Activated naive CD8-positive, alpha-beta T cell treated with anti-CD3 and anti-CD28 coated beads, Interleukin-2, amount 10 ng/mL, durations not matched to agents 7 days and 5 days (primary cell): ENCODE measurements at places on chromosomes 2 and 18.

GRCh38 chr2:11375689-11376027 is 31.2 kb upstream of the ROCK2 start:
- no peak for DNase-seq
- no peaks in the 10 kb centered on the region for H3K4me1 ChIP-seq
- H3K4me3 ChIP-seq: no peak overlapping the region
- no peaks in the 10 kb centered on the region for H3K36me3 ChIP-seq
- peaks cover 4% of the 10 kb centered on the region for H3K27me3 ChIP-seq
- no peak overlapping the region for H3K27ac ChIP-seq

DNA sequence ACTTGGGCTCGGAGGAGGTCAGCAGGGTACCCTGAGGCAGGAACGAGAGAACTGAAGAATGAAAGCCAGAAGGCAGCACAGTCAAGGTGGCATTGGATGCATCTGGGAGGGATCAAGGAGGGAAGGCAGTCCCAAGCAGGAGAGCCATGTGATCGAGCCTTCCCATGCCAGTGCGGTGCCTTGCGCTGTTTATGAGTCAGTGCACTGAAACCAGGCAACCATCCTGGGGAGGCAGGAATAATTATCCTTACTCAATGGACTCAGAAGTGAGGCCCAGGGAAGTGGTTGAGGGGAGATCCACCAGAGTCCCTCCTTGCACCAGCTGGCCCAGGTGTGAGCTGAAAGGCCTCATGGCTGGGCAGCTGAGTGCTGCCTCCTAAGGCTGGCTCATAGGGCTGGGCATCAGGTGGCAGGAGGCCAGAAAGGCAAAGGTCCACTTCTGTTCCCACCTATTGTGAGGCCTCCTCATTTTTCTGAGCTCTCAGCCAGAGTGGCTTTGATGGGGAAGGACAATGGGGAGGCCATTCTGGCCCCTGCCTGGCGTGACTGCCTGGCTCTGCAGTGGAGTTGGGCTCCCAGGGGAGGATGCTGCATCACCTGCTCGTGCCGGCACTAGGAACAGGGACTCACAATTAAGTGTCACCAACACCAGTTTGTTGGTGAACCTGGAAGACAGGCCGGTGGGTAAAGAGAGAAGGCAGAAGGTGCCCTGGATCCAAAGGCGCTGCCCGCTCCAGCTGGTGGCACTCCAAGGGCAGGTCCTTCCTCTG is 82.3 kb downstream of the TFCP2L1 start:
- no peaks in the 10 kb centered on the region for H3K36me3 ChIP-seq
- H3K4me3 ChIP-seq: no peak overlapping the region
- no peaks in the 10 kb centered on the region for H3K4me1 ChIP-seq
- DNase-seq: no peak
- no peak overlapping the region for H3K27ac ChIP-seq

GRCh38 chr2:237276716-237277490 is 137.1 kb downstream of the COL6A3 start:
- H3K36me3 ChIP-seq: no peaks in the 10 kb centered on the region
- DNase-seq: no peak
- H3K4me3 ChIP-seq: no peak overlapping the region
- H3K27me3 ChIP-seq: peaks cover 14% of the 10 kb centered on the region

DNA sequence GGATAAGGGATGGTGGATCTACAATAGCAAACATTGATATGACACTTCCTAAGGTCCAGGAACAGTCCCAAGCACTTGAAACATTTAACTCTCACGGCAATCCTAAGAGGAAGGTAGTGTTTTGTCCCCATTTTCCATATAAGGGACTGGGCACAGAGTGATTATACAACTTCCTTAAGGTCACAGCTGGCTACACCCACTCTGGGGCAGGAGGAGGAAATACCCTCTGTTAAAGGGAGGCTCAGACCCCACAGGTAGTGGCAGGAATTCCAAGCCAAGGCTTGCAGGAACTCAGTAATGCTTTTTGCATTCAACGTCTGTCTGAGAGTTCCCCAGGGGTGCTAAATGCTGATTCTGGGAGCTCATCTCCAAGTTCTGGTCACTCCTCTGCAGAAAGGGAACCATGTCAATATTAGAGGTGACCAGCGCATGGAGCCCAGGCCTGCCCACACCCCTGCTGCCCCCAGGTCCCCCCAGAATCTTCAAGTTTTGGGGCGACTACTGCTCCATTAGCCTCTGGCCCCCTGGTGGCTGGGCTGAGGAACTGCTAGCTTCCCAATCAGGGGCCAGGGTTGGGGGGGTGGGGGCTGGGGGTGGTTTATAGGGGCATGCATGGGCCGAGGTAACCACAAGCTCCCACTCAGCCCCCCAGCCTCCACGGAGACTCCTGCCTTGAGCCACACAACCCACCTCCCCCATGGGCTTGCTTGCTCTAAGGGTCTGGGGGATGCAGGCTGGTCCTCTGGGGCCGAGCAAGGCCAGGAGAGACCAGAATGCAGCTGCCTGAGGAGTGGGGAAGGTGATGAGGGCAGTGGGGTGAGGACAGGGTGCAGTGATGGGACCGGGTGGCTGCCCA is 11.1 kb downstream of the OBSL1 start:
- DNase-seq: peak; percentile 34
- no peaks in the 10 kb centered on the region for H3K36me3 ChIP-seq
- H3K27me3 ChIP-seq: peaks cover 1% of the 10 kb centered on the region

DNA sequence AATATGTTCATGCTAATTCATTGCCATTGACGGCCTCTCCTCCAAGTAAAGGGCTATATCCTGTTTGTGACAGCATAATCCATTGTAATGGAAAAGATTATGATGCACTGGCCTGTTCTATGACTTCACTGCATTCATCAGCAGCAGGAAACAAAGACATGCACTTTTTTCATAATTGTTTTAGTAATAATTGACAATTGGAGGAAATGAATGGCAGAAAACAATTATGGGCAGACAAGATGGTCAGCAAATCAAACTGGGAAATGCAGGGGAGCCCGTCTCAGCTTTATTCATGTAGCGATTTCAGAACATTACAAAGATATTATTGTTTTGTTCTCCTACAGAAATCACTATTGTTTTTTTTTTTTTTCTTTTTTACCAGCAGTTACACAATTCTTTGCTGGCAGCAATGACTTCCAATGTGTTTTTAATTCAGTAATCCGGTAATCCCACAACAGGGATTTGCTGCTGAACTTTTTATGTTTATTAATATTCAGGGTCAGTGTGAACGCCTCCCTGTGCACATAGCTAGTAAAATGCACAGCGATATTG is 33.8 kb upstream of the RASGRP3 start:
- DNase-seq: no peak
- H3K27ac ChIP-seq: no peak overlapping the region
- H3K4me1 ChIP-seq: no peaks in the 10 kb centered on the region
- no peaks in the 10 kb centered on the region for H3K36me3 ChIP-seq
- peaks cover 10% of the 10 kb centered on the region for H3K27me3 ChIP-seq
- no peak overlapping the region for H3K4me3 ChIP-seq

- DNase-seq: no peak
- H3K4me1 ChIP-seq: peaks cover 24% of the 10 kb centered on the region
- H3K4me3 ChIP-seq: no peak overlapping the region
- H3K36me3 ChIP-seq: peaks cover 39% of the 10 kb centered on the region
These were observed 19.5 kb downstream of the RALBP1 start for GRCh38 chr18:9494778-9495331.
